Camera-type eye (tissue), 1 donor: ENCODE measurements at places on chromosomes 11 and 22. TPM values are rescaled to one million over a fixed set of nuclear protein-coding genes. Genes with fewer than 3 reads are reported as not detected.

Gene SAA4
- not detected for total RNA-seq

Gene SLC22A12
- not detected for total RNA-seq

Gene MRGPRX2
- total RNA-seq, result not detected

Gene PES1
- 42.1 TPM for total RNA-seq

Gene RIC3
- total RNA-seq, result 45.7 TPM

Gene GDPD4
- not detected for total RNA-seq

Gene DTX4
- total RNA-seq, result 56.4 TPM

Gene DKK3
- total RNA-seq, result 532 TPM

Gene HBB
- 165 TPM for total RNA-seq

Gene NPTXR
- 17.3 TPM for total RNA-seq

Gene OR6A2
- 0.55 TPM for total RNA-seq

Gene INSC
- 3.2 TPM for total RNA-seq

Gene GGTLC2
- not detected for total RNA-seq

Gene SCGB1D2
- total RNA-seq, result not detected

Gene KBTBD3
- 20.5 TPM for total RNA-seq

Gene RASSF10
- 2.0 TPM for total RNA-seq

Gene CNTF
- 1.8 TPM for total RNA-seq

Gene AHNAK
- 410 TPM for total RNA-seq

Gene SLC25A18
- 0.71 TPM for total RNA-seq

Gene SNX32
- total RNA-seq, result 3.1 TPM

Gene FXYD2
- total RNA-seq, result 2.6 TPM

Gene MUC6
- total RNA-seq, result not detected

Gene MAP6
- total RNA-seq, result 57.5 TPM

Gene OR51E2
- 2.1 TPM for total RNA-seq

Gene PHOX2A
- not detected for total RNA-seq

Gene KDM4D
- total RNA-seq, result 2.3 TPM

Gene MYOD1
- total RNA-seq, result 2.4 TPM

Gene CLTCL1
- 21.1 TPM for total RNA-seq

Gene PANX3
- total RNA-seq, result not detected
